Glutamatergic neuron (in vitro differentiated cells): ENCODE measurements at places on chromosomes 7 and 10.

DNA sequence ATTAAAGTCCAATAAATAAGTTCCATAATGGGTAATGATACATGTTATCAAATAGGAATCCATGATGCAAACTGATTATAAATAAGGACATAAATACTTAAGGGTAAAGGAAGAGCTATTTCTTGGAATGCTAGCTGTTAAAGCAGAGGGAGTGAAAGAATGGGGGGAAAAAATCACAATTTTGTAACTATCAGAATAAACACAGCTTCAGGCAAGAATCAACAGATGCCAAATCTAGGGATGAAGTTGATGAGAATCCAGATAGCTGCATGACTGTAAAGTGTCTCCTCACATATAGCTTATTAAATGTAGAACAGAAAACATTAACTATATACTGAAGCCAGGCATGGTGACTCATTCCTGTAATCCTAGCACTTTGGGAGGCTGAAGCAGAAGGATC, 4.9 kb downstream of the IPMK start:
- no peak for DNase-seq

GRCh38 chr10:9712393-9712792, 1305.3 kb upstream of the CELF2 start:
- DNase-seq, result no peak

GRCh38 chr10:12768156-12769100, 233.1 kb downstream of the CCDC3 start:
- DNase-seq, result no peak

GRCh38 chr10:21238717-21239116, 286.8 kb downstream of the SKIDA1 start:
- DNase-seq, result no peak

DNA sequence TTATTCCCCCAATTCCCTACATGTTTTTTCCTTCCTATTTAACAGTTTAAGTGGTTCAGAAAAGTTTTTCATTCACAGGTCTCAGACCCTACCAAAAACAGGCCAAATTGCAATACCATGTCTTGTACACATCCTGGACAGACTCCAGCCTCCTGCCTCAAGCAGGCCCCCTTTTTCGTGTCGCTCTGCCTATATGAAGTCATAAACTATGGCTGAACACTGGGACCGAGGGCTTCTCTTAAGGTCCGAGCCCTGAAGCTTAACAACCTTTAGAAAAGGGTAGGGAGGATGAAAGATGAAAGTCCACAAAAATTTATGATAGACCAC, 1.4 kb downstream of the FBXW4 start:
- DNase-seq, result no peak

DNA sequence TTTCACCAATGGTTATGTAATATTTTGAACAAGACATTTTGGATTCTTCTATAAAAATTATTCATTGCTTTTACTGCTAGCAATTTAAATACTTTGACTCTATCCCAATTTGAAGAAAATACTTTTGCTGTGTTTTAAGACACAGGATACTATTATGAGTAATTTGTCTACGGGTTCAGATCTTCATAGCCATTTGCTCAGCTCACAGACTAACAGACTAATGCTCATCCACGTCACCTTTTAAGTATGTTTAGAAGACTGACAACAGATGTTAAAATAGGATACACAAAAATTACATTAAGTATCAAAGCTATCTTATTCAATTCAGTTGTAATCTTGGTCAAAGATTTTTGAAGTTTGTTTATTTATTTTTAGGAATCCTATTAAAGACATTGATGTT, 251.3 kb upstream of the CHRM2 start:
- DNase-seq, result no peak

DNA sequence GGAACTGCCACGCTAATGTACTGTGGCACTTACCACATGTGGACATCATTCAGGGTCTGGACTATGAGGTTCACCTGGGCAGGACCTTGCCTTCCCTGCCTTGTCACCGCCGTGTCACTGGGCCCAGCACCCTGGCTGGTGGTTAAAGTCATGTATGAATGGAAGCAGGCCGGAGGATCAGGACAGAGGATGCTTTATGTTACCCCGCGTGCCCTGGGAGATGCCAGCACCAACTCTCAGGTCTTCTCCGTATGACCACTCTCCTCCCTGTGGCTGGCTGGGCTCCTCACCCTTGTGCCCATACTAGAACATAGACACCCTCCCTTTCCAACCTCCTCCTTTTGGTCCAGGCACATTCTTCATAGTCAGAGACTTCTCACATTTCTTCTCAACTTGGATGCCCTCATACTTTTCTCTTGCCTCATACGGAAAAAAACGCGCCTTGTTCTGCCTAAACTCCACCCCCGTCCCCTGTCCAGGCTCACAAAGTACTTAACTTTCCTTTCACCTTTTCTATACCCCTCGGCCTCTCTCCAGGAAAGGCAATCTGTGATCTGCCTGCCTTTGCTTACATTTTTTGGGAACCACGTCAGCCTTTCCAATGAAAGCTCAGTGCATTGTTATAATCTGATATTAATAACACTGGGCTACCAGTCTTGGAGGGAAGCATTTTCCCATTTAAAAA, 240.0 kb downstream of the TEX36 start:
- no peak for DNase-seq

DNA sequence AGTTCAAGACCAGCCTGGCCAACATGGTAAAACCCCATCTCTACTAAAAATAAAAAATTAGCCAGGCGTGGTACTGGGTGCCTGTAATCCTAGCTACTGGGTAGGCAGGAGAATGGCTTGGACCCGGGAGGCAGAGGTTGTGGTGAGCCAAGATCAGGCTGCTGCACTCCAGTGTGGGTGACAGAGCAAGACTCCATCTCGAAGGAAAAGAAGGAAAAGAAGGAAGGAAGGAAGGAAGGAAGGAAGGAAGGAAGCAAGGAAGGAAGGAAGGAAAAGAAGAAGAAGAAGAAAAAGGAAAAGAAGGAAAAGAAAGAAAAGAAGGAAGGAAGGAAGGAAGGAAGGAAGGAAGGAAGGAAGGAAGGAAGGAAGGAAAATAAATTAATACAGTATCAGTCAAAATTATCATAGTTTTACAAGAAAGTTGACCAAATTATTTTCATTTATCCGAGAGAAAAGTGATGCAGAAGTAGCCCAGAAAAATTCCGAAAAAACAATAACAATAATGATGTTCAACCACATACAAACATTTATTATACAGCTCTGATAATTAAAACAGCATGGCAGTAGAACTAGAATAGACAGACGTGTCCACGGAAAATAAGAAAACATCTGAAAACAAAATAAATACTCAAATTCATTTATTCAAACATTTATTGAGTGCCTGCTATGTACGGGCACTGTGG, 292.4 kb upstream of the MKLN1 start:
- no peak for DNase-seq

GRCh38 chr7:121026159-121026558, 37.6 kb downstream of the CPED1 start:
- DNase-seq, result no peak

- DNase-seq, result no peak
Observed at GRCh38 chr10:68315582-68315981, 16.3 kb upstream of the HNRNPH3 start.

DNA sequence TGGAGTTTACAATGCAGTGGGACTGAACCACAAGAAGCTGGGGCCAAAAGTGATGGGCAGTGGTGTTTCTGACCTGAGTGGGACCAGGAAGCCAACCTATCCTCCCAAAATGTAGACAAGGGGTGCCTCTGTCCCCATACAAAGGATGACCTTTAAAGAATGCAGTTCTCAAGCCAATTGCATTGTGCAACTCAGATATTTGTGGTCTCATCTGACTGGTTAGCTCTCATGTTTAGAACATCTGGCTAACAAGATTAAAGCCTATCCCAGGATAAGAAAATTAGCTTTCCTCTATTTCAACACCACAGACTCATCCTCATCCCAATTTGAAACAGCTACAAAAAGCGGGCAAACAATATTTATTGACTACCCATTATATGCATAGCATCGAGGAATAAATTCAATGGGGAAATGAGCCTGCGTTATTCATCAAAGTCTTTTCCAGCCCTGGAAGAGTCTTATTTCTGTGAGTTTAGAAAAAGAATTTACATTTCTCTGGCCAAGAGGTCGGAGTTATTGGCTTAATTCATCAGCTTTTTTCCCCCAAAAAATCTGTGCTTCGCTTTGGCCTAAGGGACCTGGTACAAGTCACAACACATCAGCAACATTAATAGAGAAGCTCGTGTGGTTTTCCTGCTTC, 26.7 kb downstream of the ELMO1 start:
- DNase-seq, result no peak

DNA sequence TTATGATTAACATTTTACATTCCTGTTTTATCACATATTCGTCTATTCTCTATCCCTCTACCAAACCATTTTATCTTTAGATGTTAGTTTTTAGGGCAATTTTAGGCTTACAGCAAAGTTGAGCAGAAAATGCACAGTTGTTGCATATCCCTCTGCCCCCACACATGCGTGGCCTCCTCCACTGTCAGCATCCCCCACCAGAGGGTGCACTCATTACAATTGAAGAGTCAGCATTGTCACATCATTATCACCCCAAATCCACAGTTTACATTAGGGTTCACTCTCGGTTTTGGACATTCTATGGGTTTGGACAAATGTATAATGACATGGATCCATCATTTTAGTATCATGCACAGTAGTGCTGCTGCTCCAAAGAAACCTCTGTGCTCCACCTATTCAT, 86.4 kb downstream of the WDR37 start:
- DNase-seq, result no peak

DNA sequence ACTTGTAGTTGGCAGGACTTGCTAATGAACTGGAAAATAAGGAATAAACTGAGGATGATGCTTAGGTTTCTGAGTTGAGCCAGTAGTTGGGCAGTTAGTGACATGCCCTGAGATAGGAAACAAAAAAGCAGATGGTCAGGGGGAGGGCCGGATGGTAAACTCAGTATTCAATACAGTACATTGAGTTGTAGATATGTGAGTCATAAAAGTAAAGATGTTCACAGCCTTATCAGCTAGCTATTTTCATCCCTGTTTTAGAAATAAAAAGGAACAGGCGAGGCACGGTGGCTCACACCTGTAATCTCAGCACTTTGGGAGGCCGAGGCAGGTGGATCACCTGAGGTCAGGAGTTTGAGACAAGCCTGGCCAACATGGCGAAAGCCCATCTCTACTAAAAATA, 22.2 kb upstream of the NRBF2 start:
- DNase-seq, result no peak

GRCh38 chr7:30970594-30971094, 6.9 kb downstream of the GHRHR start:
- no peak for DNase-seq

DNA sequence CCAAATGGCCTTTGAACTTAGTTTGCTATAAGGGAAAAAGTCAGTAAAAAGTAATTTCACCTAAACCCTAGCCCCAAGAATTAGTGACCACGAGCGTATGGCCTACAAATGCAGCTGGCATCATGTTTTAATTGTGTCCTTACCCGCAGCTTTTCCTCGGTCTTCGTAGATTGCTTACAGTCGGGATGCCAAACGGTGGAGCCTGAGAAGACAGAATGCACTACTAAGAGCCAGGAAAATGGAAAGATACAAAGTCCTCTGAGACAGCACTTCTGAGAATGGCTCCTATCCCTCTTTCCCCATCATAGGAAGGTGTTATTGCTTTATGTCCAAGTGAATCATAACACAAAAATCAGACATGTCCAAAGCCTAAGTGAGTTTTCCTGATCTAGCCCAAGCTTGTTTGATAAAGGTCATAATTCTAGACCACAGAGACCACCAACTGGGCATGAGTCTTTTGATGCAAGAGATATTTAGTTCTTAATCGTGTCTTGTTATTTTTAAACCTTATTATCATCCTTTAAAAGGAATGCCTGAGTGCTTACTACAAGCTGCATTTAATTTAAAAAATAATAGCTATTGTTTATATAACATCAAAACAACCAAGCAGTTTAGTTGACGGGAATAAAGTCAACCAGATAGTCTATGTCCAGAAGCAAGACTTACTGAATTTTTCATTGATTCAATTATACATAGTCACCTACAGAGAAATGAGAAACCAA, 83.7 kb upstream of the AFAP1L2 start:
- DNase-seq, result no peak

- DNase-seq, result no peak
Observed at GRCh38 chr7:23062452-23062851, 43.1 kb upstream of the KLHL7 start.

DNA sequence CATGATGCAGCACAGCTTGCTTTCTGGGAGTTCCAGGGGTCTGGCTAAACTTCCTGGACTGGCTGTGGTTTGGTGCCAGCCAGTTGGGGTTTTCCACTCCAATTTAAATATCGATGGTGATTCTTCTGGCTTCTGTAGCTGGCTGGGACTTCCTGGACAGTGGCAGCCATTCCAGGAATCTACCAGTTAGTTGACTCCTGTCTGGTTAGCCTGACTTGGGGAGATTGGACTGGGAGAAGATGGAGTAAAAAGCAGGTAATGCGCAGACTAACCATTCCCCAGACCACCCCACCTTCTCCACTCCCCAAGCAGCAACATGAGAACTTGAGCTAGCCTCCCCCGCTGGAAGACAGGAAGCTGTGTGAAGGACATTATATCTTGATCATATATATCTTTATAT, 6.3 kb upstream of the PIP4K2A start:
- DNase-seq, result no peak

- DNase-seq, result no peak
Observed at GRCh38 chr10:130244031-130244927, 108.1 kb downstream of the GLRX3 start.
